ENCODE measurements at places on chromosomes 1 and 21. TPM values are rescaled to one million over a fixed set of nuclear protein-coding genes. Genes with fewer than 3 reads are reported as not detected.

GRCh38 chr1:12617511-12617900 lies 504 bp downstream of the DHRS3 start:
- no peak for DNase-seq

GRCh38 chr1:118204648-118205047 lies 19.6 kb upstream of the SPAG17 start:
- no peak for DNase-seq

GRCh38 chr1:208036106-208036808 lies 125.3 kb upstream of the CD34 start:
- DNase-seq = no peak

The RIPK4 gene
- 3.0 TPM for total RNA-seq

The CLCA2 gene
- total RNA-seq = 0.21 TPM

The CLCA1 gene
- total RNA-seq = not detected

- DNase-seq = no peak
Observed at GRCh38 chr1:62398377-62398776, 38.5 kb upstream of the USP1 start.

The S100A14 gene
- 1.8 TPM for total RNA-seq

GRCh38 chr1:247386687-247387086 lies 29.3 kb upstream of the NLRP3 start:
- no peak for DNase-seq

DNA sequence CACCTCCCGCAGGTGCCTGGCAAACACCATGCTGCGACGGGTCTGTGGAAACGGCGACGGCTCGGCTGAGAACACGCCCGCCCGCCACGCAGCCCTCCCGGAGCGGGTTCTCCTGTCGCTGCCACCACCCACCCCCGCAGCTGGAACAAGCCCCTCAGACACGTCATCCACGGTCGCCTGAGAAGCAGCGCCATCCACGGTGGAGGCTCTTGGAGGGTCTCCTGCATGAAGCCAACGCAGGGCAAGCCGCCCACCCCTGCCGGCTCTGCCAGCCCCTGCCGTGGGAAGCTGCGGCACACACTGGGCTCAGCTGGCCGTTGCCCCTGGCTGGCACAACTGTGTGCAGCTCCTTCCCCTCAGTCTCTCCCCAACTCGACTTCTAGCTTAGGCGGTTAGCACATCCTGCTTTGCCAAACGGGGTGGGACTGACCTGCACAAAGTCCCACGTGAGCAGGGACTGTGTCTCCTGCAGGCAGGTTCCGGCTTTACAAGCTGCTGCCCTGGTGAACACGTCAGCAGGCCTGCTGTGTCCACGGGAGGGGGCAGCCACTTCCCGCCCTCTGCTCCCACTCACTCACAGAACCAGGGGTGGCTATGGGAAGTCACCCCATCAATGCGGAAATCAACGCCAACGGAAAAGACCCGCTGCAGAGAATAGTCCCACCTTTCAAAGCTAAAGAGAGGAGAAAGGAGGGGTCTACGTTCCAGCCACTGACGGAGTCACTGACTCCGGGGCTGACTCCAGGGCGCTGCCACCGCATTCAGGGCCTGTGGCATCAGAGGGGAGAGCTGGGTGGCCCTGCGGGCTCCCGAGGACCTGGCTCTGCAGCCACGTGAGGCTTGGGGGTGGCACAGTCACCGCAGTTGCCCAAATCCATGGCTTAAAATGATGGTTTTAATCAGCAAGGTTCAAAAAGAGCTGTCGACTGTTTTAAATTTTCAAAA lies 10.3 kb downstream of the POFUT2 start:
- peak; percentile 18 for DNase-seq

DNA sequence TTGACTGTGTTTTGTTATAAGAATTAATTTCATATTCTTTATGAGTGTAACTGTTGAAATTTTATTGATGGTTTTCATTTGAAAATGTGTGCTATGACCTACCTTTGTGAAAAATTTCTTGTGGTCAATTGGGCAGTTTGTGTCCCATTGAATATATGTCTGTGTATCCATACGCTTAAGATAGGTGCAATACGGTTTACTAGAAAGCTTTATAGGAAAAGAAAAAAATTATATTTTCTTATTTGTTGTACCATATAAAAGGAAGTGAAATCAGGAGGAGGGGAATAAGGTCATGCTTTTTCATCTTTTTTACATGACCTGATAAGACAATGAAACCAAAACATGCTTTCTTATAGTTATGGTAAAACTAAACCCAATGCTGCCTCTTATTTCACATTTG lies 807.7 kb downstream of the USP25 start:
- no peak for DNase-seq

GRCh38 chr1:184660462-184661191 lies 94.0 kb downstream of the EDEM3 start:
- no peak for DNase-seq

DNA sequence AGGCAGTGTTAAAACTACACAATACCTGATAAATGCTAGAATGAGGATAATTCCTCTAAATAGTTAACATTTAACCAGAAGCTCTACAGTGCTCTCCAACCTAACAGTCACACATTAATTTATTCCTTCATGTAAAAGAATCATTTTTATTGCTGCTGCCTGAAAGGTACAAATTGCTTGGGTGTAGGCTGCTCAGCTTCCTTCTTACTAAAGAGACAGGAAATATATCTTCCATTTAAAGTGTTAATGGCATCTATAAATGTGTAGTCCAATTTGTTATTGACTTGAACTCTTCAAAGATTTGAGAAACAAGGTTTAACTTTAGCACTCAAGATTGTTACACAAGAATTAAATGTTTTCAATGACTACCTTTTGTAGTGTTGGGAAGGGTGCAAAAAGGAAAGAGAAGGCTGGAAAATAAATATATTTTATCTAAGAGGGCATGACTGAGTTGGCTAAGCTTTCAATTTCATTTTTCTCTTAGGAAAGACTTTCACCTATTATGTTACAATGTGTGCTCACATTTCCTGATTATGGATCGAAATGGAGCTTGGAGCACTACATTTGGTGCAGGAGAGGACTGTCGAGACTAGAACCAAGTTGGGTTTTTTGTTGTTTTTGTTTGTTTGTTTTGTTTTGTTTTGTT lies 105.5 kb upstream of the CACYBP start:
- DNase-seq = no peak

DNA sequence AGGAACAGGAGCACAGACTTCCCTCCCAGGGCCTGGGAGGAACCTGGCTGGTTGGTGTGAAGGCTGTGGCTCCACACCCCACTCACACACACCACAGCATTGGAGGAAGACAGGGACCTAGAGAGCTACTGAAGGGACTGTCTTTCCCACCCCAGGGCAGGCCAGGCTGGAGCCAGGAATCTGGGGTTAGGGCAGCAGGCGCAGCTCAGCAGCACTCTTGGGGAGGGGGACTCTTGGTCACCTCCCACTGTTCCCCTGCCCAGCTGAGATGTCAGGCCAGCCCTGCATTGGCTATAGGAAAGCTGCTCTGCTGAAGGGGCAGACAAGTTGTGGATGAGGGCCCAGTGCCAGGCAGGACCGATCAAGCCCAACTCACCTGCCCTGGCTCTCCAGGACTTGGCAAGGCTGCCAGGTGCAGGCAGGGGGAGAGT lies 1.6 kb upstream of the PLEKHA6 start:
- DNase-seq = no peak

- no peak for DNase-seq
Observed at GRCh38 chr21:29077651-29078090, 4.2 kb upstream of the CCT8 start.

The CYP4Z1 gene
- 0.29 TPM for total RNA-seq

DNA sequence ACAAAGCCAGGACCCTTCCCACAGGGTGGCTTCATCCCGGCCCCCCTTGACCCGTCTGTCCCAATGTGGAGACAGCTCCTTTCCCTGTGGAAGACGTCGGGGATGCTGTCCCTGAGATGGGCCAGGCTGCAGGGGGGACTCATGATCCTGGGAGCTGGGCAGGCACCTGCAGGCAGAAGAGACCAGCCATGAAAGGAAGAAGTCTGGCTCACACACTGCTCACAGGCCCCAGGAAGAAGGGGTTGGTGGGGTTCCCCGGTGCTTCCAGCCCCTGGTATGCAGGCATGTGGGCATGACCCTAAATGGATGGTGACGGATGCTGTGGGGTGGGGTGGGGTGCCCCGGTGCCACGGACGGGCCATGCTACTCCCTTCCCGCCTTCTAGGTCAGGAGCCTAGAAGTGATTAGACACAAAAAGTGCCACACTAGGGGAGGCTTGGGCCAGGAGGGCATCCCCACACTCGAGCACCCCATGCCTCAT lies 8.3 kb downstream of the ACTRT2 start:
- no peak for DNase-seq
